ENCODE measurements at places on chromosomes 16 and 17.

GRCh38 chr17:17824783-17825614 is 11.8 kb downstream of the SREBF1 start:
- DNase-seq: no peak

GRCh38 chr16:4393240-4393600 is 21.6 kb downstream of the VASN start:
- no peak for DNase-seq

GRCh38 chr17:66786107-66786506 is 48.8 kb upstream of the CACNG5 start:
- no peak for DNase-seq

- DNase-seq: no peak
Measured at GRCh38 chr16:31697744-31698125, 170.0 kb downstream of the AHSP start.

- no peak for DNase-seq
Measured at GRCh38 chr16:31861455-31861854, 12.2 kb upstream of the ZNF267 start.
